ENCODE measurements at places on chromosomes 11 and 22.

- DNase-seq, result no peak
These were observed 21.8 kb downstream of the NUCB2 start for GRCh38 chr11:17298302-17298701.

GRCh38 chr11:34065505-34066203 is 14.1 kb downstream of the CAPRIN1 start:
- DNase-seq, result no peak

DNA sequence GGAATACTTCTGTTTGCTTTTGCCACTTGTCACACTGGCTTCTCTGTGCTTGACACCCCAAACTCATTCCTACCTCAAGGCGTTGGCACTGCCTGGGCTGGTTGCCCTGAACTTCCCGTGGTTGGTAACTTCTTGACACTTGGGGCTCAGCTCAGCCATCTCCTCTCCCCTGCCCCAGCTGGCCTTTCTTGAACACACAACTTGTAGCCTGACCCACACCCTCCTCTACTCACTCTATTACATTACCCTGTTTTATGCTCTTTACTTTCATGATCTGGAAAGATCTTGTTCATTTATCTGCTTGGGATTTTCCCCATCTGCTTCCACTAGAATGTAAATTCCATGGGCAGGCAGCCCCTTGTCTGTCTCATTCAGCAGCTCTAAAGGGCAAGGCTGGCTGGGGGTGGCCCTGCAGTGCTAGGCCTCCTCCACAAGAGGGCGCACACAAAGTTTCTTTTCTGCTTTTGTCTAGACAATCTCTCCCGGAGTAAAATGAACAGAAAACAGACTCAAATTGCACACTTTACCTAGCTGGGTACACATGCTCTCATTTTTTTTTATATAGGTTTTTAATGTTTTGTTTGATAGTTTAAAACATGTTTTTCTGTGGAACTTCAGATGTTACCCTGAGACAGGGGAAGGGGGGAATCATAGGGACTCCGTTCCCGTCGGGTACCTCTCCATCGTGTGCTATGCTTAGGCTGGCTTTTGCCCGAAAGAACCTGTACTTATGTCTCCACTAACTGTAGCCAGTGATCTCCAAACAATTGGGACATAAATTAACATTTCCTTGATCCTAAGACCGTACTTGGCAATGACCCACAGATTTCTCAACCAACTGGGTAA is 16.4 kb upstream of the MRGPRX2 start:
- peak; percentile 21 for DNase-seq

GRCh38 chr11:119640541-119640940 is 88.5 kb downstream of the NECTIN1 start:
- DNase-seq, result no peak

DNA sequence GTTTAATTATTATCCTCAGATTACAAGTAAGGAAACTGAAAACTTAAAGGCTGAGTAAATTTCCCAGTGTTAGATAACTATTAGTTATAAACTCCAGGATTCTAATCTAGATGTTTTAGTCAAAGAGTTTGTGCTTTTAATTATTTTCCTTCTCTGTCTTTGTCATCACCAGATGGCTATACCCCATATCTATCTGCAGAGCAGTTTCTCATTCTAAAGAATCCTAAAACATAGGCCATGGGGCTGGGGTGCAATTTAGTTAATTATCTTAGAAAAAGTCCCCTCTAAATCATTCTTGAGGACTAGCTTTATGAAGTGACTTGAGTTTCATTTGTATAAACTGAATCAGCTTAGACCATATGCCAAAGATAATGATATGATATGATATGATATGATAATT is 556.3 kb upstream of the ANO5 start:
- DNase-seq, result no peak

DNA sequence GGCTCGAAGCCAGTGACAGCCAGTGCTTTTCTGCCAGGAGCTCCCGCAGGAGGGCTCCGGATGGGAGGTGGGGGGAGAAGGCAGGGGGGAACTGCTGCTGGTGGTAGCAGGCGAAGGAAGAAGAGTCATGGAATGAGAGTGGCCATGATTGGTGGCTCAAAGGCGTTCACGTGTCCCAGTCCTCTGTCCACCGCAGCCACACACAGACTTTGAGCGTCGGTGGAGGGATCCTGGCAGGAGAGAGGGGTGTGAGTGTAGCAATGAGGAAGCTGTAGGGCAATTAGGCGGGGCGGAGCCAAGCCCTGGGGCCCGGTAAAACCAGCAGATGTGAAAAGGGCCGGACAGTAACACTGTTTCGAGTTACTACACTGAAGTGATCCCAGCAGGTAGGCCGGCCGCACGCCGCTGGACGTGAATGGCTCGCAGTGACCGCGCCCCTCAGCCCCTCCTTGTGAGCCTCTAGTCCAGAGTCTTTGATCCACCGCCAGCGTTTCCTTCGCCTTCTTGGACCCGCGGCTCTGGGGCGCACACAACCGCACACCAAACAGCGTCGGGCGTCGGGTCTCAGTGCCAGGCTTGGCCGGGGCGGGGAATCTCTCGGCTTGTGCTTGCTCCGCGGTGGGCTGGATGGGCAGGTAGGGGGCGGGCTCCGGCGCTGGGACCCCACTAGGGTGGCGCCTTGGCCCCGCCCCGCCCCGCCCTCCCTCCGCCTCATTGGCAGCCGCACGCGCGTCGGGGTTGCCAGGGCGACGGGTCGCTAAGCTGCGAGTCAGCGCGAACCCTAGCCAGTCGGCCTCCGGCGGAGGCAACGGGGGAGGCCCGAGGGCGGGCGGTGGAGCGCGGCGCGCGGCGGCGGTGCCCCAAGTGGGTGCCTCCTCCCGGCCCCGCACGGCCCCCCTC is at the start of gene LRRC10B:
LRRC10B (plus strand) TSS at position 788 of the 900 bp plus-strand sequence. CDS start 250 bp downstream, outside the sequence.
- peak; percentile 74 for DNase-seq

DNA sequence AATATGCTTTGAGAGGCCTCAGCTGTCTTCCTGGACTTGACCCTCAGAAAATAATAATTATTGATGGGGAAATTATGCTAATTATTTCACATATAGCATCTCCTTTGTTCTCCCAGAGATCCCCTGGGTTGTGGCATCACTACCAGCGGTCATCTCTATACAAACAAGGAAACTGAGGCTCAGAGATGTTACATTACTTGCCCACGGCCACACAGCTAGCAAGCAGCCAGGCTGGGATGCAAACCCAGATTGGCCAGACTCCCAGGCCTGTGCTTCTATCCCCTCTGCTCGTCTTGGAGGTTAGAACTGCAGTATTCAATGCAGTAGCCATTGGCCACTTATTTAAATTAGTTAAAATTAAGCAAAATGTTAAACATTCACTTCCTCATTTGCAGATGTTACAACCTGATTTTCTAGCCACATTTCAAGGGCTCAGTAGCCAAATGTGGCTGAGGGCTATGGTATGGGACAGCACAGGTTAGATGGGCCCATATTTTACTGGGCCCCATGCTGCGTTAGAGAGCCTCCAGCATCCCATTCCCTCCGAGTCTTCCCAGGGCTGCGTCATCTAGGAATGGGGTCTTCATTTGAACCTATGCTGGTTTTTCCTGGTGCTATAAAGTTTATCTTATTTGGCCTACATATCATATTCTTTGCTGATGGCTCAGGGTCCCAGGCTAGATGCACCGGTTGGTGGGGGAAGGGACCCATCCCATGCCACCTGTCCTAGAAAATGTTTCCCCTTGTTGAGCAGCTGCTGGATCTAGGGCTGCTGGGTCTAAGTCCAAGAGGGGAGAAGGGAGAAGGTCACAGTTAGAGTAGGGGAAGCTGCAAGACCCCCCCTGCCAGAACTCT is 2.2 kb downstream of the SLC35C1 start:
- DNase-seq, result no peak

- no peak for DNase-seq
These were observed 47.2 kb upstream of the AKIP1 start for GRCh38 chr11:8863838-8864237.

DNA sequence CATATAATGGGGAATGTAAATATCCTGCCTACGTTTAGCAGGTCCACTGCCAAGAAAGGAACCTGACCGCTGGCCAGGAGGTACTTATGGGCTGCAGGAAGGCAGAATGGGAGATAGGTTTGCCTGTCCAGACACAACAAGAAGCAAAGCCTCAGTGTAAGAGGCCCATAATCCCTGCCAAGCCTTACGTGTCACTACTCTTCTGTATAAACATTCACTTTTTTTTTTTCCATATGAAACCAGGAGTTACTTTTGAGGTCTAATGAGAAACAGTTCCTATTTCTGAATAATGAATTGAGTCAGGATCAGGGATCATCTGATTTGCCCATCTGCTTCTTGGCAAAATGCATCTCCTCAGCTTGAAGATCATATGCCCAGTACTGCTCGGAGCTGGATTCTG is 230.2 kb downstream of the NTM start:
- DNase-seq, result no peak

DNA sequence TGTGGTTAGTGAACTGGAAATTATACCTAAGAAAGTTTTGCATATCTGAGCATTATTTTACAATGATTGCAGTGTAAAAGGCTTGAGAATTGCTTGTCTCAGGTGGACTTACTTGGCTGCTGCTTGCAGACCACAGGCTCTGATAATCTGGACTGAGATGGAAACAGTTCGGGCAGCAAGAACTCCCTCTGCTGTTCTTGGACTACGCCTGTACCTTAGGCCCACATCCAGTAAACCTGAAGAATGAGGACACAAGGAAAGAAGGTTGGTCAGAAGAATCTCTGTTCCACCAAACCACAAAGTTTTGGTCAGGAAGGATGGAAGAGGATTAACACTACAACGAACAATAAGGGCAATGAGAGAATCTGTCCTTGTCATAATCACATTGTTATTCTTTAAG is 80.1 kb downstream of the C2CD3 start:
- DNase-seq, result no peak
